ENCODE measurements at places on chromosomes 2 and 18.
A peak's percentile ranks its signal among the peaks of the same experiment; 100 is the strongest.

DNA sequence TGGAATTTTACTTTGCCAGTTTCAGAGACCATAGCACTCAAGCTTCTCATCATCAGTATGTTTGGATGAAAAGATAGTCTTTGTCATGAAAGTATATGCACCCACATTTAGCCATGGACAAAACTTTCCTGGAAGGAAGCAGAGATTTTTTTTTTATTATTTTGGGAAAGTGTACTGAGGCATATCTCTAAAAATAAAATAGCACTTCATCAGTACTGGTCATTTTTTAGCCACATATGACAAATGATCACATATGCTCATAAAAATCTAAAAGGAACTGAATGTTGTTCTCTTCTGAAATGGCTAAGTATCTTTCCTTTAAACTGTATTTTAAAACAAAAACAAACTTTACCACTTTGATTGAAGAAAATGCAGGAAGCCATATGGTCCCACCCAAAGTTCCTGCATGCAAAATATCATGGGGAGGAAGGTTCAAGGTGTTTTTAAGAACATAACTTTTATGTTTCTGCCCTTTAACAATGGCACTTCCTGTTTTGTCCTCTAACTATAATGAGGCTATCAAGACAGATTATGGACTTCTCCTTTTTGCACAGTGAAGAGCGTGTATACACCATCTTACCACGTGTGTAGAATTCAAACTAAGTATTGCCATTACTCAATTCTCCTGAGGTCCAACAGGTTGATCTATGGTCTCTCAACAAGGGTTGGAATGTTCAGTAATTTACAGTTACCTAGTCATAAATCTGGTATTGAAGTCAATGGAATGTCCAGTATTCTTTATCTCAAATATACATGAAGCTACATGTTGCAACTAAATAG lies 77.1 kb upstream of the SLC39A10 start:
- DNase-seq: peak; percentile 39

- peak; percentile 66 for DNase-seq
Measured at GRCh38 chr2:70647873-70648481, 94.4 kb upstream of the TGFA start.

- no peak for DNase-seq
Measured at GRCh38 chr18:57741273-57741672, 61.8 kb downstream of the ATP8B1 start.

GRCh38 chr2:176414641-176415040 lies 145.4 kb downstream of the MTX2 start:
- DNase-seq: no peak

Data from hematopoietic multipotent progenitor cell treated with erythropoietin and hydrocortisone succinate and interleukin-3 and kit ligand, for 8 days (in vitro differentiated cells).